ENCODE measurements at places on chromosomes 5 and 9.

DNA sequence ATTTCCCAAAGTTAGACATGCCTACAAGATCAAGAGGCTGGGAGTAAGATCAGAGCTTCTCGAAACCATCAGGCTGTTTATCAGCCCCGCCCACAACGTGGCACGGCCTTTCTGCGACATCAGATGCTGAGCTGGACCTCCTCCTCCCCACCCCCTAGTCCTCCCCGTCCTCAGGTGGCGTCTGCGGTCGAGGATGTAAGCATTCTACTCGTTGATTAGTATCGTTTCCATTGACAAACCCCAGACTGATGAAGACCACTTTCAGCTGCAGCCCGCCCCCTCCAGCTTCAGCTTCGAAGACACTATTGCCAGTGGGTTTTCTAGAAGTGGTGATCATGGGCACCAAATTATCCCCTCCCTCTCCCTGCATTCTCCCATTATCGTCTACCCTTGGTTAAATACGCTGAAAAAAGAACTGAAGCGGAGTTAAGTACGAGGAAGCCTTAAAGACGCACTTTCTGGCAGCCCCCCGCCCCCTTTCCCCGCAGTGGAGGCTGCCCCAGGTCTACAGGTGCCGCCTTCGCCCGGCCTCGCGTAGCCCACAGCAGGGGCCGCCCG is 1.1 kb downstream of the PPIC start:
- peak; percentile 30 for DNase-seq

DNA sequence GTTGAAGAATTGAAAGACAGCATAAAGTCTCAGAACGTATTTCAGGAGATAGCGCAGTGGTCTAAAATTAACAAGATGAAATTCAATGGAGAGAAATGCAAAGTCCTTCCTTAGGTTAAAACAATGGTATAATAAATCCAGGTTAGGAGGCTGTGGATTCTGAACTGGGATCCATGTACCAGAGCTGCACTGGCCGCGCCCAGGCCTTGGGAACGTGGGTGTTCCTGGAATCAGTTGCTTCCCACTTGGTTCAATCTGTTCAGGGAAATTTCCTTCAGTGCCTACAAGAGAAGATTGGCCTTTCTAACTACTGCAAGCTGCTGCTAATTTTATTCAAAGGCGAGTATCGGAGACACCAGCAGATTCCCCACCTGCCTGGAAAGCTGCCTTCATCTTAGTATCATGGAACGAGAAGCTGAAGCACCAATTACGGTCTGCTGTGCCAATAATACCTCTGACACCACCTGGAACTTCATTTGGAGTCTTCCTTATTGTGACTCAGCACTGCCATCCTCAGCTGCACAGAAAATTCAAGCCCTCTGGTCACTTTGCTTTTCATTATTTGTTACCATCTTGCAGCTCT is 14.3 kb upstream of the CTNND2 start:
- no peak for DNase-seq

DNA sequence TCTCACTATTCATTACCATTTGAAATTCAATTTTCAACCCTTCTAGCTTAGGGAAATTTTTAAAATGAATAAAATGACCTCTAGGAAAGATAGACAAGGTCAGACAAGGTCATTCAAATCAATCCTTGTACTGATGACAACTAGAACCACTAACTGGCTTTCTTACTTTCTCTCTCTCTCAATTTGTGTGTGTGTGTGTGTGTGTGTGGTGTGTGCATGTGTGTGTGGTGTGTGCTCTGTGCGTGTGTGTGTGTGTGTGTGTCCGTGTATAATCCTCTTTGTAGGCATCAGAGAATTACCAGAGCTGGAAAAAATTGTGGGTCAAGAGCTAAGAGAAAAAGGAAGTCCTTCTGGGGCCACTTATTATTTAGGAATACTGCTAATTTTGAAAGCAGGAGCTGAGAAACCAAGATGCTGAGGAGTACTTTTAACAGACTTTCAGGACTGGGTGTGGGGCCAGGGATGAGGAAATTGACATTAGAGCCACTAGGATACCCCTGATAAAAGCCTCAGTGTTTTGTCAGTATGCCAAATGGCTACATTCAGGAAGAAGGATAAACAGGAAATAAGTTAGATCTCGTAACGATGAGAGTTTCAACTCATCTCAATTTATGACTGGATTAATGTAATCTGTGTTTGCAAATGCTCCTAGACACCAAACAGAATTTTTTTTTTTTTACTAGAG is 723.3 kb downstream of the CETN3 start:
- DNase-seq, result no peak

GRCh38 chr5:169029037-169029436 is 271.9 kb downstream of the SLIT3 start:
- no peak for DNase-seq

DNA sequence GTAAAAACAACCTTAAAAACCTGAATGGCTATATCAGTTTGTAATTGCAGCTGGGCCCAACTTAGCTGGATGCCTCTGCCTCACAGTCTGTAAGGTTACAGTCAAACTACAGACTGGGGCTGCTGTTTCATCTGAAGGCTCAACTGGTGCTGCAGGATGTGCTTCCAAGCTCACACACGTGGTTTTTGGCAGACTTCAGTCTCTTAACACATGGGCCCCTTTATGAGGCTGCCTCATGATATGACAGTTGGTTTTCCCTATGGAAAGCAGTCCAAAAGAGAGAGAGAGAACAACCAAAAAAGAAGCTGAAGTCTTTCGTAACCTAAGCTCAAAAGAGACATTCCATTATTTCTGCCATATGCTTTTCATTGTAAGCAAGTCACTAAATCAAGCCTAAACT is 27.4 kb downstream of the CTSL start:
- DNase-seq, result no peak

GRCh38 chr9:90141723-90142122 is 500.9 kb downstream of the DIRAS2 start:
- DNase-seq, result no peak

- no peak for DNase-seq
Measured at GRCh38 chr5:109743041-109743531, 53.4 kb downstream of the MAN2A1 start.

- DNase-seq, result no peak
Measured at GRCh38 chr9:78091731-78092130, 60.1 kb upstream of the GNAQ start.

DNA sequence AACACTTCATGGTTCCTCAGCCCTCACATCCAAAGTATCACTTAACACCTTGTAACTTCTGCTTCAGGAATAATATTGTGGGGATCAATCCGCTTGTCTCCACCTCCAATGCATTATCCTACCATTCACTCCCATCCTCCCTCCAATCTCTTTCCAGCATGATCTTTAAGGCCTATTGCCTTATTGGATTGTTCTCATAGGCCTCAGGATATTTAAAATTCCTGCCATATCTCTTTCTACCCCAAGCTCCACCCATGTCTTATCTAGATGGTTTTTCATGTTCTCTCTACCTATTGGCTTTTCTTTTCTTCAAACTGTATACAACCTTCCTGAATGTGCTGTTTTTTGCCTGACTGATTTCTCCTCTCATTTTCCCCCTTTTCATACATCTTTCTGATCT is 7.2 kb downstream of the KDM4C start:
- DNase-seq, result no peak

- no peak for DNase-seq
Measured at GRCh38 chr9:72597181-72597517, 75.7 kb downstream of the TMC1 start.

DNA sequence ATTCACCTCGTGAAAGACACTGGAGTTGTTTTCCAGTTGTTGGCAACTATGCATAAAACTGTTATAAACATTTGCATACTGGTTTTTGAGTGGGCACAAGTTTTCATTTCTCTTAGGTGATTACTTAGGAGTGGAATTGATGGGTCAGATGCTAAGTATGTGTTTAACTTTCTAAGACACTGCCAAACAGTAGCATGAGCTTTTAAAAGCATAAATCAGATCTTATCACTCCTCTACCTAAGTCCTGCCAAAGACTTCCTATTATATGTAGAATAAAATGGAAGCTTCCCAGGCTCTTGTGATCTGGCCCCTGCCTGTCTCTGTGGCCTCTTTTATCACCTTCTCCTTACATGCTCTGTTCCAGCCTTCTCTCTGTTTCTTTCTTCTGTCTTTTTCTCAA is 72.6 kb downstream of the SH3RF2 start:
- DNase-seq, result no peak

DNA sequence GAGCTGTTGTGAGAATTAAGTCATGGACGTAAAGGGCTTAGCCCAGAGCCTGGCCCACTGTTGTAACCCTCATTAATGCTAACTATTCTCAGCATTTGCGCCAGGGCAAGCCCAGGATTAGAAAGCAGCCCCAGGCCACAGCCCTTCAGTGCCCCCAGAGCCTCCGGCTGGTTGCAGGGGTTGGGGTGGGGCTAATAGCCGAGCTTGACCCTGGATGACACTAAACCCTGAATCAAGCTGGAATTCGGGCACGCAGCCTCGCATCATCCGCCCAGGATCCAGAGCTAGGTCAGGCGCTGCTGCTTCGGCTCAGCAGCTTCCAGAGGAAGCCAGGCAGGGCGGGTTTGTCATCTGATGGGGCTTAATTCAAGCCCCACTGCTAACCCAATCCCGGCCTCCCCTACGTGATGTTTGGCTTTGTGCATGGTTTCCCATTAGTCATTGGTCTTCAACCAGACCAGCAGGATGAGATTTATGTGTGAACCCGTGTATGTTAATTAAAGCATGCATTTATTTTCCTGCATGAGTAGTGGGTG is 1.2 kb upstream of the MEGF9 start:
- DNase-seq, result no peak

DNA sequence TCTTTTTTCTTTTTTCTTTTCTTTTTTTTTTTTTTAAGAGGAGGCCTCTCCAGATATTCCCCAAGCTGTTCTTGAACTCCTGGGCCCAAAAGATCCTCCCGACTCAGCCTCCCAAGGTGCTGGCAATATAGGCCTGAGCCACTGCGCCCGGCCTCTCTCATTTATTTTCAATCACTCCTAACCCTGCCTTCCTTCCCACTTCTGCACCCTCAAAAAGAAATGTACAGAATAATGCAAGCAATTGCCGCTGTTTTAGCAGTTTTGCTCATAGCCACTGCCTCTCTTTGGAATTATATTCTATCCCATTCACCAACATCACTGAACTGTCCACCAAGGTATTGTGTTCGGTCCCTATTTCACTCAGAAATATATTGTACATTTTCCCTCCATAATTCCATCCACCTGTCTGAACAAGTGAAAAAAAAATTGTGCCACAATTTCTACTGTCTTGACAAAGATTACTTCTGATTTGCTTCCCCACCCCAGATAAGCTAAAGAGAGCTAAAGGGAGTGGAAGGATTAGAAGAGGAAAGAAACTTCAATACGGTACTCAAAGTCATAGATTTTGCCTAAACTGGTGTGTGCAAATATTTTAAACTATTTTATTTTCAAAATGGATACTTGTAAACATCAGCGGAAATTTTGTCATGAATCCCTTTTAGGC is 1.9 kb downstream of the FNBP1 start:
- no peak for DNase-seq

- peak; percentile 31 for DNase-seq
Measured at GRCh38 chr9:34254966-34255825, 73.9 kb downstream of the KIF24 start.

DNA sequence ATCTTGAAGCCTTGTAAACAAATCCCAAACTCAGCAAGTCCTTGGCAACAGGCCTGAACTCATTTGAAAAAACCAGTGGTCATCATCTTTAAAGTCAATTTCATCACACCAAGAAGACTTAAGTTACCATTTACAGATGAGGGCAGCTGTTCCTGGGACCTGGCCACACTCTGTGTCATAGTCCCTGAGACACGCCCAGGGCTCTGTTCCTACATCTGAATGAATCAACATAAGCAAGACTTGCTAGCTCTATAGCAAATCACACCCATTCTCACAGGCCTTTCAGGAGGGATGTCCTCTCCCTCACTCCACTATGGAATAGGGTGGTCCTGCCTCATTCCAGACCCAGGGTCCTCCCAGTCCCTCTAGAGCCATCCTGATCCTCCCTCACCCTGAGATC is 142.8 kb downstream of the NSG2 start:
- DNase-seq, result no peak

DNA sequence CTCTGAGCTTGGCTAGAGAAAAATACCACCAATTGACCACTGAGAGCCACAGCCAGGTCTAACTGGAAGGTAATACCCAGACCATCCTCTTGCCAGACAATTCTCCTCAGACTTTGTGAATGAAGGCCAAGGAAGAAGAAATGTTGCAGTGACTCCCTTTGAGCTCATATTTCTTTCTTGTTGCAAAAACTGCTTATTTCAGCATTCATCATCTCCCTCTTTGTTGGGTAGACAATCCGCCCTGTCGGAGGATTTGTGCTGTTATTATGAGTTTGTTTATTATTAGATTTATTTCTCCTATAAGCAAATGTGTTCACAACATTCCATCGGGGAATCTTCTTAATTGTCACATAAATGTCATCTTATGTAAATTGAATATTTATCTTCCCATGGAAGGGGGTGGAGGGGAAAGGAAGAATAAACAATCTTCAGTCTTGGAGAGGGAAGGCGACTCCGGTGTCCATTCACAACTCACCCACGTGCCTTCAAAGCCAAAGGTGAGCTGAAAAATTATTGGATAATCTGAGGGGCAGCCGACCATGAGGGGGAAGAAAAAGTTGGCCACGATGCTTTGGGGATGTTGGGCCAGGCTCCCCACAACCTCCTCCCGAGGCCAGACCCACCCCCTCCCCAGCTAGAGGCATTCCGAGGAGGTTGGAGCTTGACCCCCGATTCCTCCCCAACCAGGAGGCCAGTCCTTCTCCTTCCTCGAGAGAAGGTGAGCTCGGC is 1.8 kb upstream of the JADE2 start:
- no peak for DNase-seq

GRCh38 chr5:137933491-137933911 is 44.2 kb downstream of the PKD2L2 start:
- DNase-seq, result no peak

- no peak for DNase-seq
Measured at GRCh38 chr9:69874301-69875060, 53.9 kb downstream of the CFAP95 start.

DNA sequence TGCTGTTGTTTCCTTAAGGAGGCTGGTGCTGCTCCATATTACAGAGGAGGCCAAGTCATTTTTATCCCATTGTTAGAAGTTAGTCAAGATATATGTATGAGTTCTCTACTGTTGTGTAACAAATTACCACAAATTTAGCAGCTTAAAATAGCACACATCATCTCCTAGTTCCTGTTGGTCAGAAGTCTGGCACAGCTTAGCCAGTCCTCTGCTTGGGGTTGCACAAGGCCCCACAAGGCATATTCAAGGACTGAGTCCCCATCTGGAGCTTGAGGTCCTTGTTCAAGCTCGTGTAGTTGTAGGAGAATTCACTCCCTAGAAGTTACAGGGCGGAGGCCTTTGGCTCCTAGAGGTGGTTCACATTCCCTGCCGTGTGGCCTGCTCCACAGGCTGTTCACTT is 14.7 kb downstream of the MTAP start:
- no peak for DNase-seq

DNA sequence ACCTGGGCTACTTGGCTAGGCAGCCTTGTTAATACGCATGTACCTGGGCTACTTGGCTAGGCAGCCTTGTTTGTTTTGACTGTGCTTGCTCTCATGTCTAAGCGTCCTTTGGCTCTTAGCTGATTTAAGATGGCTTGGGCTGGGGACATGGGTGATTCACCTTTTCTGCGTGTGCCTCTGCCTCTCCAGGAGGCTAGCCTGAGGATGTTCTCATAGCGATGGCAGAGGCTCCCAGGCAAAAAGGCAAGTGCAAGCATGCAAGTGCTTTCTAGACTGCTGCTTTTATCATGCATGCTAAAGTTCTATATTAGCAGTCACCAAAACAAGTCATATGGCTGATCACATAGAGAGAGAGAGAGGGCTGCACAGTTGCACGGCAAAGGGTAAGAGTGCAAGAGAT is 300.5 kb downstream of the IRX1 start:
- no peak for DNase-seq

- no peak for DNase-seq
Measured at GRCh38 chr9:35510754-35511428, 21.0 kb downstream of the RUSC2 start.

Measured in H54 (cell line).